NCI-H69 (cell line): ENCODE measurements at places on chromosomes 6 and 20.

DNA sequence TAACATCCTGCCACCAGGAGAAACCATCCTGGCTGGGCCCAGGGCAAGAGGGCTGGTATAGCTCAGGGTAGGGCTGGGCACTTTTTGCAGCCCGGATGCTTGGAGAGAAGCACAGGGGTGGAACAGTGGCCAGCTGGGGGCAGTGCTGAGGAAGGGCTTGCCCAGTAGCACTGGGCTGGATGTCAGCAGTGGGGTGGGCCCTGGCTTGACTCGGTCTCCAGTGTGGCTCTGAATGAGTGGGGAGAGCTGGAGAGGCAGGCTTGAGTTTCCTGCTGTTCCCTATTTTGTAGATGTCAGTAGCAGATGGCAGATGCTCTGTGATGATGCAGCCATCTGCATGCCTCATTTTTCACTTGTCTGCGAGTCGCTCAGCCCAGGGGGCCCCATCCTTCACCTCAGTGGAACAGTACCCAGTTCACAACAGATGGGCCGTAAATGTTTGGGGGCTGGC lies 56.3 kb upstream of the TULP1 start:
- DNase-seq = peak; percentile 69

DNA sequence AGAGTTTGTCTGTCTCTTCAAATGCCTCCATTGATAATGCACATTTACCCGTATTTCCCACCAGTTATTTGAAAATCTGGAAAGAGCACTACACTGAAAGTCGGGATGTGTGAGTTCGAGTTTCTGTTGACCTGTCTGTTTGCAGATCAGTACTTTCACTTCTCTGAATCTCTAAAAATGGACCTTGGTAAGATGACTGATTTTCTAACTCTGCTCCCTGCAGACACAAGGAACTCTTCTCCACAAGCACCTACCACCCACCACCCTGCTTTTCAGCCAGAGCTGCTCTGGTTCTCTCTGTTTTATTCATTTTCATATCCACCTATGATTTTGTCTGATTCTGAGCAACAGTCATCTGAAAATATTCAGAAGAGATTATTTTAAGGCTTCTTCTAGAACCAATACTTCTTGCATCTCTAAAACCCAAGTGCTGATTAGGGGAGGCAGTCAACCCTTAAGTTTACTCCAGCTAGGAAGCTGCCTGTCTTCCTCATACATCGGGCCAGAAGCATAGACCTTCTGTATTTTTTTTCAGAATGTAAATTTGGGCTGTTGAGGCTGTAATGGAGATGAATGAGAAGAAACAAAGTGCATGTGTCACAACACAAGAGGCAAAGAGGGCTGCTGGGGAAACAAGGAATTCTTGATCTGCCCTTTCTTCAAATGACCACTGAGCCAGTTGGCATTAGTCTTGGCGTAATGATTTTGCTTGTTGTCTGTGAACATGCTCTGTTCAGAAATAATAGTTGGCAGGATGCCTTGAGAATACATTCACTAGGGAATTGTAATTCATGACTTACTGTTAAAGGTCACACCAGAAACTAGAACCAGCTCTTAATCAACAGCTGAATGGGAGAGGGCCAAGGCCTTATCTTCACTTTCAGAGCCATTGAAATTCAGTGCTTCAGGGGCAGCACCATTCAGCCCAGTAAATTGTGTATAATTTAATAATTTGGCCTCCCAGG lies 85.4 kb upstream of the MYLIP start:
- peak; percentile 46 for DNase-seq

DNA sequence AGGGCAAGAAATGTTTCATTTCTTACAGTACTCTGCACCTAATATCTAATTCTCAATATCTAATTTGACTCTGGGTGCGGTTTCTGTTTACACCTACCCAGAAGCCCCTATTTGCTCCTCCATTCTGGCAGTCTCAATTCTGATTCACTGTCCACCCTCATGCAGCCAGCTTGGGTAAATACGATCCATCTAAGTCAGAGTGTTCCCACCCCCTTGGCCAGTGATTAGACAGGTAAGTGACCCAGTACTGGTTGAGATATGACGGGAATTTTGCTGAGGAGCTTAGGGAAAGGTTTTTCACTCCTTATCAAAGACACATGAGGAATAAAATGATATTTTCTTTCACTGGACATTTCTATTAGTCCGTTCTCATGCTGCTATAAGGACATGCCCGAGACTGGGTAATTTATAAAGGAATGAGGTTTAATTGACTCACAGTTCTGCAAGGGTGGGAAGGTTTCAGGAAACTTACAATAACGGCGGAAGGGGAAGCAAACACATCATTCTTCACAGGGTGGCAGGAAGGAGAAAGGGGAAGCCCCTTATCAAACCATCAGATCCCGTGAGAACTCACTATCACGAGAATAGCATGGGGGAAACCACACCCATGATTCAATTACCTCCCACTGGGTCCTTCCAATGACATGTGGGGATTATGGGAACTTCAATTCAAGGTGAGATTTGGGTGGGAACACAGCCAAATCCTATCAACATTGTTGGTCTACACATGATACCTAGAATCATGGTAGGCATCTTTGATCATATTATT lies 29.4 kb downstream of the GLO1 start:
- peak; percentile 67 for DNase-seq

DNA sequence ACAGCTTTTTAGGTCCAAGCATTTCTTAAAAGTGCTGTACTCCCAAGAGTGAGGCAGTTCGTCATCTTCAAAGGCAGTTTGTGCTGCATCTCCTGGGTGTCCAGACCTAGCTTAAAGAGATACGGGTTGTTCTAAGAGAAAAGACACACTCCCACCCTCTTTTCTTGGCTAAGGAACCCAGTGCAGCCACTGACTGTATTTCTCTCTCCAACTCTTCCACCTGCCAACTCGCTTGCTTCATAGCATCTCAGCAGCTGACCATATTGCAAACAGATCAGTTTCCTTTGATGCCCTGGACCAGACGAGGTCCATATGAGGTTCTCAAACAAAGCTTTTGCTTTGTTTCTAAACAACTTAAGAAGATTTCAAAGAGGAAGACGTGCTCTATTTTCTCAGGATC lies 101.1 kb downstream of the ISM1 start:
- no peak for DNase-seq

GRCh38 chr6:81812401-81812800 lies 59.9 kb upstream of the TENT5A start:
- DNase-seq = no peak

DNA sequence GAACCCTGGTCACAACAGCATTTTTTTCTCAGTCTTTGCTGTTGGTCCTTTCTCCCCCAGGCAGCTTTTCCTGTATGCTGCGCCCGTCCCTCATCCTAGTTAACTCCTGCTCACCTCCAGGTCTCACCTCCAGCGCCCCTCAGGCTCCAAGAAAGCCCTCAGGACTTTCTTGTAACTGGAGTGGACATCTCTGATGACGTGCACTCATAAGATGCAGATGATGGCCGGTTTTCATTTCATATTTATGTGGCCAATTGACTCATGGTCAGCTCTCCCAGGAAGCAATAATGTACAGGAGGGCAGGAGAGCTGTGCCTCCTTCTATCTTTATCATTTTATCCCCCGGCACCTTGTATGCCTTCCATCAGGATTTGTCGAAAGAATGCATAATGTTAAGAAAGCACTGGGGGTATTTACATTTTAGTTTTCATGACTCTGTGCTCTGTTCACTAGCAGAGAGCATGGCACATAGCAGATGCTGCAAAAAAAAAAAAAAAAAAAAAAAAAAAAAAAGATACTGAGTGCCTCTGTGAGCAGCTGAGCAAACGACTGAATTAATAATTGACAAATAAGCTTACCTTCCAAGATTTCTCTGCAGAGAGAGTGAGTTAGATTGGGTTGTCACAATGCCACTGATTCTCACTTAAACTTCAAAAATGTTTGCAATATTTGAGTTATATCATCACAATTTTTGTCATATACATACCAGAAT lies 170.2 kb downstream of the DOK5 start:
- no peak for DNase-seq

- no peak for DNase-seq
Observed at GRCh38 chr6:108091288-108091687, 16.7 kb upstream of the OSTM1 start.

GRCh38 chr6:107290491-107290890 lies 168.9 kb downstream of the PDSS2 start:
- DNase-seq = no peak

DNA sequence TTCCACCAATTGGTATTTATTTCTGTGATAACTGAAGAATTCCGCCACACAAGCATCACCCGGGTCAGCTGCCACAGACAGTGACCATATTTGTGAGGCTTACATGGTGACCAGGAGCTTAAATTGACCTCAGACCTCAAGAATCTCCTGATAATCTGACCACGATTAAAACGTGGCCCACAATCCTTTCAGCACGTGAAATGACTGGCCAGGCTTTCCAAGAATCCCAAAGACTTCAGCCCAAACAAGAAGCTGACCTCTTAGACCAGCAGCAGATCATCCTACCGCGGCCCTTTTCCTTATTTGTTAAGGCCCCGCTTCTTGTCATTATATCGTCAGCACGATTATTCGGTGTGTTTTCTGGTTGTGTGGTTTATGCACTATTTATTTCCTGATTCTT lies 45.6 kb upstream of the CD93 start:
- DNase-seq = no peak
